ENCODE measurements at places on chromosomes 12 and 14.
A peak's percentile ranks its signal among the peaks of the same experiment; 100 is the strongest.

- DNase-seq: no peak
Measured at GRCh38 chr12:89657066-89657465, 51.6 kb downstream of the ATP2B1 start.

DNA sequence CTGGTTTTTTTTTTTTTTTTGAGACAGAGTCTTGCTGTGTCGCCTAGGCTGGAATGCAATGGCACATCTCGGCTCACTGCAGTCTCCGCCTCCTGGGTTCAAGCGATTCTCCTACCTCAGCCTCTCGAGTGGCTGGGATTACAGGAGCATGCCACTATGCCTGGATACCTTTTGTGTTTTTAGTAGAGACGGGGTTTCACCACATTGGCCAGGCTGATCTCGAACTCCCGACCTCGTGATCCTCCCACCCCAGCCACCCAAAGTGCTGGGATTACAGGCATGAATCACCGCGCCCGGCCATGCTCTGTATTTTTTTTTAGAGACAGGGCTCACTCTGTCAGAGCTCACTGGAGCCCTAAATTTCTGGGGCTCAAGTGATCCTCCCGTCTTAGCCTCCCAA lies 32.6 kb downstream of the VRTN start:
- no peak for DNase-seq

GRCh38 chr14:68632054-68632895 lies 160.6 kb downstream of the ZFP36L1 start:
- no peak for DNase-seq

GRCh38 chr12:128091951-128092382 lies 175.0 kb upstream of the TMEM132C start:
- DNase-seq: no peak

DNA sequence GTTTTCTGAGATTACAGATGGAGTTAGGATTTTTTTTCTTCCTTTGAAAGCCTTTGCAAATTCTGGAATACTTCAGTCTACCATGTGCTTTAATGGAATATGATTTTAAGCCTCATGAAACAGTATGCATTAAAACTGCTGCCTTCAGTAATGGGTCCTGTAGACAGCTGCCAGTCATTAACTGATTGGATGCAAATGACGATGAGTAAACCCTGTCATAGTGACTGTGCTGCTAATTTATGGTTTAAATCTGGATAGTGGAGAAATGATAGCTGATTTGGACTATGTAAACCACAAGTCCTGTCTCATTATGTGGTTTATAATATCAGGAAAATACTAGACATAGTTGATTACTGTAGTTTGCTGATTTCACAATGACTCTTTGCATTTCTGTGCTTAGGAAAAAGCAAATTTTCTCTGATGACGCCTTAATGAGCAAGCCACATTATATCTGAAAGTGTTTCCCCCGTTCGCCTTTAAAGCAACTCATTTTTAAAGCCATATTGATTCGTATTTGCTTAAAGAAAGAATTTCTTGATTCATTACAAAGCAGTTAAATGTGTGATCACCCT lies 217.6 kb downstream of the TMTC2 start:
- no peak for DNase-seq

- DNase-seq: no peak
Measured at GRCh38 chr12:52805739-52806138, 8.2 kb downstream of the KRT4 start.

- no peak for DNase-seq
Measured at GRCh38 chr12:69343357-69343756, 4.8 kb upstream of the LYZ start.

- DNase-seq: no peak
Measured at GRCh38 chr12:13559318-13559978, 362.9 kb downstream of the EMP1 start.

DNA sequence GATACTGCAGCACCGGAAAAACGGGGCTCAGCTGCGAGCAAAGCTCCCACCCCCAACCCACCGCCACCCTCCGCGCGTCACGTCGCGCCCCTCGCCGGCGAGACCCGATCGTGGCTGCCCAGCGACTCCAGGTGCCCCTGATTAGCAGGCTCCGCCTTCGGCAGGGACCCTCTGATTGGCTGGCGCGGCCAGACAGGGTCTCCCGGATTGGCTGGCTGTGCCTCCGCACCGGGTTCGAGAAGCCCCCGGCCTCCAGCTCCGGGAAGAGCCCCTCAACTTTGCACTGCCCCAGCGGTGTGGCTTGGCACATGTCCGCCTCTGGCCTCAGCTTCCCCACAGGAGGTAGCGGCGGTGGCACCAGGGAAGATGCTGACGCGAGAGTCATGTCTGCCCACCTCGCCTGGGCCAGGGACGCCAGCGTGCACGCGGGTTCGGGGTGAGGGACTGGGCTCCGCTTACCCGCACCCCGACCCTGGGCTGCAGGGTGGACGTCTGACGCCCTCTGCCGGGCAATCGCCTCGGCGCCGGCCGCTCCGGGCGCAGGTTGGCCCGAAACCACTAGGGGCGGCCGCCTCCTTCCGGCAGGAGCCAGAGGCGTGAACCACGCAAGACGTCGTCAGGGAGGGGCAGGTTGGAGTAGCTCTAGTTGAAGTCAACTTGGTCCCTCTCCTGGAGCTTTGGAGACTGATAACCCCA lies 498 bp upstream of the RHOF start:
- peak; percentile 52 for DNase-seq

- DNase-seq: no peak
Measured at GRCh38 chr14:73630009-73630780, 14.6 kb upstream of the DNAL1 start.

- DNase-seq: no peak
Measured at GRCh38 chr14:32166029-32166428, 35.8 kb upstream of the RNU6-7 start.

DNA sequence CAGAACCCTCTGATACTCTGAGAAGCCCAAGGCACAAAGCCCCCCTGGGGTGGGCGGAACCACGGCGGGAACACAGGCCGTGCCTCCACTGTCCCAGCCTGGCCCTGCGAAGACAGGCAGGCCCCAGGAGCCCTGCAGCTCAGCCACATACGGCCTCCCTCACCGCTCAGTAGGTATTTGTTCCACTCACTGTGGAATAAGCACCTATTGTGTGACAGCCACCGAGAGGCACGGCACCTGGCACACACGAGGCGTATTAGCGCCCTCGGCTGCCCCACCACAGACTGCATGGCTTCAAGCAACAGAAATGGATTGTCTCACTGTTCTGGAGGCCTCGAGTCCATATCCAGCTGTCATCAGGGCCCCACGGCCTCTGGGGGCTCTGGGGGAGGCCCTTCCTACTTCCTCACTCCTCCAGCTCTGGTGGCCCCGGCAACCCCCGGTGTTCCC lies 66.3 kb downstream of the NCOR2 start:
- DNase-seq: no peak

GRCh38 chr14:53062856-53063255 lies 90.3 kb downstream of the DDHD1 start:
- DNase-seq: no peak

DNA sequence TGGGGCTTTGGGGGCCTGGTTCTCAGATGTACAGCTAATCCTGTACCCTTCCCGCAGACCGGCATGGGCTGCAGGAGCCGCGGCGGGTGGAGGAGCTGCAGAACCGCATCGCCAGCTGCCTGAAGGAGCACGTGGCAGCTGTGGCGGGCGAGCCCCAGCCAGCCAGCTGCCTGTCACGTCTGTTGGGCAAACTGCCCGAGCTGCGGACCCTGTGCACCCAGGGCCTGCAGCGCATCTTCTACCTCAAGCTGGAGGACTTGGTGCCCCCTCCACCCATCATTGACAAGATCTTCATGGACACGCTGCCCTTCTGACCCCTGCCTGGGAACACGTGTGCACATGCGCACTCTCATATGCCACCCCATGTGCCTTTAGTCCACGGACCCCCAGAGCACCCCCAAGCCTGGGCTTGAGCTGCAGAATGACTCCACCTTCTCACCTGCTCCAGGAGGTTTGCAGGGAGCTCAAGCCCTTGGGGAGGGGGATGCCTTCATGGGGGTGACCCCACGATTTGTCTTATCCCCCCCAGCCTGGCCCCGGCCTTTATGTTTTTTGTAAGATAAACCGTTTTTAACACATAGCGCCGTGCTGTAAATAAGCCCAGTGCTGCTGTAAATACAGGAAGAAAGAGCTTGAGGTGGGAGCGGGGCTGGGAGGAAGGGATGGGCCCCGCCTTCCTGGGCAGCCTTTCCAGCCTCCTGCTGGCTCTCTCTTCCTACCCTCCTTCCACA lies 7.6 kb downstream of the NR4A1 start:
- DNase-seq: peak; percentile 23

GRCh38 chr14:99378782-99379214 lies 101.9 kb downstream of the SETD3 start:
- DNase-seq: no peak

- DNase-seq: no peak
Measured at GRCh38 chr12:87779016-87779415, 250.2 kb downstream of the C12orf50 start.

GRCh38 chr12:42798811-42799438 lies 209.4 kb upstream of the PRICKLE1 start:
- DNase-seq: no peak

DNA sequence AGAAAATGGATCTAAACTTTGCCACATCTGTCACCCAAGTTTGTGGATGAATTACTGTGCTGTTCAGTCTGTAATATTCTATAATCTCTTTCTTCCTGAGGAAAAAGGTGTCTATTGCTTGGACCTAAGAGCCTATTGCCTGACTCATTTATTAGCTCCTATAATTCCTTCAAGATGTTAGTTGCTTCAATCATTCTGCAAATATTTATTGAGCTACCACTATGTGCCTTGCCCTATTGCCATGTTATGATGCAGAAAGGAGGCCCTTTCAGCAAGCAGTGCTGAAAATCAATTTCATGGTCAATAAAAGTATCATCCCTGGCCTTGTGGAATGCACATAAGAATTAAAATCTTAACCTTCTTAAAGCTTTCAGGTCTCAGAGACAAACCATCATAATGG lies 113.6 kb downstream of the CCER1 start:
- no peak for DNase-seq

- DNase-seq: no peak
Measured at GRCh38 chr12:11016937-11017336, 5.5 kb downstream of the TAS2R19 start.

DNA sequence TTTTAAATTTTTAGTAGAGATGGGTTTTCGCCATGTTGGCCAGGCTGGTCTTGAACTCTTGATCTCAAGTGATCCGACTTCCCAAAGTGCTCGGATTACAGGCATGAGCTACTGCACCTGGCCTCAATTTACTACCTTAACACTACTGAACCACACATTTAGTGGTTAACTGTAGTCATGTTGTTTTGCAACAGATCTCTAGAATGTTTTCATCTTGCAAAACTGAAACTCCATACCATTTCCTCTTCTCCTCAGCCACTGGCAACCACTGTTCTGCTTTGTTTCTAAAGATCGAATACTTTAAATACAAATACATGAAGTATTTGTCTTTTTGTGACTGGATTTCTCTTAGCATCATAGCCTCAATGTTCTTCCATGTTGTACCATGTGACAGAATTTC lies 15.4 kb upstream of the SMCO2 start:
- no peak for DNase-seq

DNA sequence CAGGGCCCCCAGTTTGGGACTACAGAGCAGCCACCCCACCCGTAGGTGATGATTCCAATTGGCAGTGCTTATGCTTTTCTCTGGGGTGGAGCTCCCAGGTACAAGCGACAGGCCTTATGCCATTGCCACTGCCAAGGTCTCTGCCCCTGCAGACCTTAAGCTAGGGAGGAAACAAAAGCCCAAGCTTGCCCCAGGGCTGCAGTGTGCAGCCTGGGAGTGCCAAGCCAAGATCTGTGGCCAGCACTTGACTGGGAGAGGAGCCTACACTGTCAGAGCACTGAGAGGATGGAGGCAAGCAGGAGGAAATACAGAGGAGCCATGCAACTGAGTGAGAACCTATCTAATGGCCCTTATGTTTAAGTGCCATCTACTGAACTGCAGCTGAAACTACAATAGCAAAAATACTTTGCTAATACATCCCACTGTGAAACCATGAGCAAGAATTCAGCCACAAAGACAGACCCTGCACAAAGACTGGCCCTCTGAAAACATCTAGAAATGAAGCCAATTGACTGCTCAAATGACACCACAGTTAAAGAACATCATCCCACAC lies 17.7 kb upstream of the ASCL1 start:
- DNase-seq: no peak

GRCh38 chr12:79560225-79560889 lies 130.4 kb downstream of the PAWR start:
- DNase-seq: no peak

- no peak for DNase-seq
Measured at GRCh38 chr12:72323881-72324280, 51.7 kb downstream of the TRHDE start.
